Occipital lobe (tissue), 3 donors: ENCODE measurements at places on chromosomes 3 and 15. TPM values are rescaled to one million over a fixed set of nuclear protein-coding genes. Genes with fewer than 3 reads are reported as not detected.

Gene SLC51B
- total RNA-seq: not detected

GRCh38 chr3:168071591-168072322 lies 24.0 kb downstream of the GOLIM4 start:
- no peak for DNase-seq

DNA sequence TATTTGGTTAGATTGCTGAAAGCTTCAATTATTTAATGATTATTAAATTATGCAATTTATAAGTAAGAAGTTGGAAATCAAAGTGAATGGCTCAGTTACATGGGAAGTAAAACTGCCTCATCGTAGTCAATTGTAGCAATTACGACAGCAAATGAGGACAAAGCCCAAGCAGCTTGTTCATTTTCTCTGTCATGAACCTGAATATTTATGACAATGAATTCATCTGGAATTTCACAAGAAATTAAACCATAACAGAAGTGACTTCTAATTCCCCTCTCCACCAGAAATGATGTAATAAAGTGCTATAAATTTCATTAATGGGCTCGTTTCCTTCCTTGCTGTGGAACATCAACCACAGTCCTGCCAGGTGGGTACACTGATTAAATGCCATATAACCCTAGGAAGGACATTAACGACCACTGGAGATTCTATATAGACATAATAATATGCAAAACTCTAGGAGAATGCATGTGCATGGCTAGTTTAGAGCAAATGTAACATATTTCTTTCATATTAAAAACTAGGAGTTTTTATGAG lies 273.8 kb upstream of the DCBLD2 start:
- DNase-seq: no peak

- no peak for DNase-seq
These were observed 68.3 kb upstream of the SLC12A8 start for GRCh38 chr3:125280668-125281361.

DNA sequence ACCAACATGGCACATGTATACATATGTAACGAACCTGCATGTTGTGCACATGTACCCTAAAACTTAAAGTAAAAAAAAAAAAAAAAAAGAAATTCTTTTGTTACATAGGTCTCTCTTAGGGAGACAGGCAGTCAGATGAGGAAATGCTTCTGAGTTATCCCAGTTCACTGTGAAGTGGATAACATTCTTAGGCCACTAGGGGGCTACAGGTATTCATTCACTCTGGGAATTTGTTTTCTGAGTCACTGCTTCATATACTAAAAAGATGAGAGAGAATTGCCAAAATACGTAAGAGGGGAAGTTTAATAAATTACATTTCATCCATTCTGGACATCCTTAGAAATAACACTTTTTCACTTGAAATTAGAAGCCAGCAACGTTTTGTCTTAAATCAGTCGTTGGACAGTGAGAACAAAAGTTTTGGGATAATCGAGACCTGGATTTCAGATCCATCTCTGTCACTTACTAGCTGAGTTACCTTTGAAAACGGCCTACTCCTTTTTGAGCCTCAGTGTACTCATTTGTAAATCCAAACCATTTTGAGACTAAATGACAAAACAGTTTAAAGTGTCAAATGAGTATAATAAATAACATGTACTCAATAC lies 738.4 kb upstream of the ALCAM start:
- no peak for DNase-seq

- DNase-seq: no peak
These were observed 179.9 kb downstream of the AGBL1 start for GRCh38 chr15:86259589-86259988.

DNA sequence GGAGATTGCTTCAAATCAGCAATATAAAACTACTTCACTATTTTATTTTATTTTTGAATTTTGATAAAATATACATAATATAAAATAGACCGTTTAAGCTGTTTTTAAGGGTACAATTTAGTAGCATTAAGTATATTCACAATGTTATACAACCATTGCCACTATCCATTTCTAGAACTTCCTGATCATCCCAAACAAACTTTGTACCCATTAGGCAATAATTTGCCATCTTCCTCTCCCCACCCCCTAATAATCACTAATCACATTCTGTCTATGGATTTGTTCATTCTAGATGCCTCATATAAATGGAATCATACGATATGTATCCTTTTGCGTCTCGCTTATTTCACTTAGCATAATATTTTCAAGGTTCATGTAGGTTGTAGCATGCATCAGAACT lies 28.9 kb downstream of the FANCD2 start:
- DNase-seq: no peak
